GM23338 (cell line): ENCODE measurements at places on chromosomes 5 and 9. TPM values are rescaled to one million over a fixed set of nuclear protein-coding genes. Genes with fewer than 3 reads are reported as not detected.

CRHBP gene
- not detected in 2 replicates for total RNA-seq

ANKRD31 gene
- total RNA-seq = 0.16 and 0.59 TPM in 2 replicates

ORM2 gene
- total RNA-seq = 0.76 TPM in 1 of 2 replicates, not detected in the other

ADGRV1 gene
- 139 and 149 TPM in 2 replicates for total RNA-seq

CDC20B gene
- not detected in 2 replicates for total RNA-seq

BSPRY gene
- 6.6 and 7.7 TPM in 2 replicates for total RNA-seq

FAXDC2 gene
- 1.8 and 4.6 TPM in 2 replicates for total RNA-seq

RASGRF2 gene
- 15.0 and 19.2 TPM in 2 replicates for total RNA-seq

DNA sequence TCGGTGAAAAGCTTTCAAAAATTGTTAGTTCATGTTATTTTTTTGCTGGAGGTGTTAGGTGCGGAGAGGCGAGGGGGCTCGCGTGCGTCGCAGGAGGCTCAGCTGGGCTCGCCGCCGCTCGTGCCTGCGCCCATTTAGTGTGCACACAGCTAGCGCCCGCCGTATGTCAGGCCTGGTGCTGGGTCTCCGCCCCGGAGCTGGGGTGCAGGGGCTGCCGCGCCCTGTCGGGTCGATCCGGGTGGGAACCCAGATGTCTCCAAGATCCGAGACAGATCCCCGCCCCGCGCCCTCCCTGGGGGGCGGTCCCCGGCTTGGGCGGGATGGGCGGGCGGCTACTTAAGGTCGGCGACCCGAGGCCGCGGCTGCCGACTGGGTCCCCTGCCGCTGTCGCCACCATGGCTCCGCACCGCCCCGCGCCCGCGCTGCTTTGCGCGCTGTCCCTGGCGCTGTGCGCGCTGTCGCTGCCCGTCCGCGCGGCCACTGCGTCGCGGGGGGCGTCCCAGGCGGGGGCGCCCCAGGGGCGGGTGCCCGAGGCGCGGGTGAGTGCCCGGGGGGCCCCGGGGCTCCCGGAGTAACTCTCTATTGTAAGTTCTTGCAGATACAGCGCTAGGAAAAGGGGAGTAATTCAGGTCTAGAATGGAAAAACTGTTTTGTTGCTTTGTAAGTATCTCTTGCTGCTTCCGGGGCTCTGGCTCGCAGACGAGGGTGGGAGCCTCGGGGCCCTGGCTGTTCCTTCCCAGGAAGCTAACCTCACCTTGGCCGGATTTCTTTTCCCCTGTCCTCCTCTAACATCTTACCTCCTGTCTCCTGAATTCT lies 31.7 kb downstream of the GSN start:
- DNase-seq = peak; percentile 47

DNA sequence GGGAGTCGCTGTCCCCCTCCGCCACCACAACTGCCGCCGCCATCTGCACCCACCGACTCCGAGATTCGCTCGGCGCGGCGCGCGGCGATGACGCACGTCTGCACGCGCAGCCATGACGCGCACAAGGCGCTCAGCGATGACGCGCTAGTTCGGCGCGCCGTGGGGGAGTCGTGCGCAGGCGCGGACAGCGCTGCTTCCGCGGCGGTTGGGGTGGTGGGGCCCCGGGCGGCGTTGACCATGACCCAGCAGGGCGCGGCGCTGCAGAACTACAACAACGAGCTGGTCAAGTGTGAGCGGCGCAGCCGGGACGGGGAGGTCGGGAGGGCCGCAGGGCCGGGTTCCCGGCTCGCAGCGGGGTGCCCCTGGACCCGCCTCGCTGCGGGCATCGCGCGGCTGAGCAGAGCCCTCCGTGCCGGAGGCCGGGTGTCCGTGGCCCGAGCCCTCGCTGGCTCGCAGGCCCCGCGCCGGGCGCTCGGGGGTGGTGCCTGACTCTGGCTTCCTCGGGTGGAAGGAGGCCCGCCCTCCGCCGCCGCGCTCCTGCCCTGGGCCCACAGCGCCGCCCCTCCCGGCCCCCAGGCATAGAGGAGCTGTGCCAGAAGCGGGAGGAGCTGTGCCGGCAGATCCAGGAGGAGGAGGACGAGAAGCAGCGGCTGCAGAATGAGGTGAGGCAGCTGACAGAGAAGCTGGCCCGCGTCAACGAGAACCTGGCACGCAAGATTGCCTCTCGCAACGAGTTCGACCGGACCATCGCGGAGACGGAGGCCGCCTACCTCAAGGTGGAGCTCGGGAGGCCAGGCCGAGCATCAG lies at the start of the genes ANAPC2 and SSNA1:
TSS of gene ANAPC2 (minus strand) at position 71 of the 807 bp plus-strand sequence. CDS start at position 43, 28 bp downstream.
TSS of gene SSNA1 (plus strand) at position 187 of the 807 bp plus-strand sequence. CDS start at position 238, 51 bp downstream.
- DNase-seq = peak; percentile 90

GRCh38 chr9:4090491-4090890 lies 209.4 kb downstream of the GLIS3 start:
- DNase-seq = peak; percentile 25

DNA sequence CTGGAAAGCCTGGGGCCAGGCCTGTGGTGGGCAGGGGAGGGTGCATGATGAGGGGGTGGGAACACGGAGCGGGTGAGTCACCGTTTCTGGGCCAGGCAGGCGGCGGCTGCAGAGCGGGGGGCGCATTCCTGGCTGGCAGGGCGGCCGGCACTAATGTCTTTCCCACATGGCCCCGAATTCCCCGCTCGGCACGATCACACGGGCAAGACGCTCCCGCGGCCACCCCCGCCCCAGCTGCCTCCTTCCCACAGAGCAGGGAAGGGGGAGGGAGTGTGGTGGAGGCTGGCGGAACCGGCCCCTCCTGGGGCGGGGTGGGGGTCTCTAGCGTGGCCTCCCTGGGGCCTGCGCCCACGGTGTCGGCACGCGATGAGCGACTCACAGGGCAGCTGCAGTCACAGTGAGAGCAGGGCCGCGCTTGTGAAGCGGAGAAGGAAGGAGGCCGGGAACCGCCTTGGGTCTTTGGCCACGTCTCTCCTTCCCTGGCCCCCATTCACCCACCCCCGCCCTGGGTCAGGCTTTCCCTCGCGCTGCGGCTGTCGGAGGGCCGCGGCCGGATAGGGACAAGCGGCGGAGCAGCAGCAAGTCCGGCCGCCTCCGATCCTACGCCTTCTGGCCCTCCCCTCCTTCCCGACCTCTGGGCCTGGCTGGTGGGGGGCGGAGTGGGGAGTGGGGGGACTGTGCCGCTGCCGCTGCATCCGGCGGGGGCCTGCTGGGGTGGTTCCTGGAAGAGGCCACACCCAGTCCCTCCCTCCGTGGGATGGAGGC lies 48.9 kb downstream of the CXXC5 start:
- peak; percentile 87 for DNase-seq

DNA sequence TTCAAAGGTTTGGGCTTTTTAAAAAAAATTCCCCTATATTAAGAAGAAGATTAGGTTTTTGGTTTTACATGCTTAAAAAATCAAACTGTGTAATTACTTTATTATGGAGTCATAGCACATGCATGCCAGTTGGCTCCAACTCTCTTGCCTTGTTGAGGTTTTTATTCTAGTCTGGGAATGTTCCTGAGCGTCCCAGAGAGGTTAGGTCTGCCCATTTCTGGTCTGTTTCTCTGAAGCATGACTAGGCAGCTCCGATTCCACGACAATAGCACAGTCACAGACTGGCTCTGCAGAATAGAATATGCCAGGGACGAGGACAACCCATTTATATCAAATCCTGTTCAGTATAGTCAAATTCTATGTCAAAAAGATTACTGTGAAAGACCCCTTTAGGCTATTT lies 217.0 kb downstream of the PCSK5 start:
- DNase-seq = no peak

- no peak for DNase-seq
These were observed 11.5 kb upstream of the ABO start for GRCh38 chr9:133286523-133286922.

GRCh38 chr9:133979273-133979920 lies 12.7 kb downstream of the VAV2 start:
- peak; percentile 5 for DNase-seq

DNA sequence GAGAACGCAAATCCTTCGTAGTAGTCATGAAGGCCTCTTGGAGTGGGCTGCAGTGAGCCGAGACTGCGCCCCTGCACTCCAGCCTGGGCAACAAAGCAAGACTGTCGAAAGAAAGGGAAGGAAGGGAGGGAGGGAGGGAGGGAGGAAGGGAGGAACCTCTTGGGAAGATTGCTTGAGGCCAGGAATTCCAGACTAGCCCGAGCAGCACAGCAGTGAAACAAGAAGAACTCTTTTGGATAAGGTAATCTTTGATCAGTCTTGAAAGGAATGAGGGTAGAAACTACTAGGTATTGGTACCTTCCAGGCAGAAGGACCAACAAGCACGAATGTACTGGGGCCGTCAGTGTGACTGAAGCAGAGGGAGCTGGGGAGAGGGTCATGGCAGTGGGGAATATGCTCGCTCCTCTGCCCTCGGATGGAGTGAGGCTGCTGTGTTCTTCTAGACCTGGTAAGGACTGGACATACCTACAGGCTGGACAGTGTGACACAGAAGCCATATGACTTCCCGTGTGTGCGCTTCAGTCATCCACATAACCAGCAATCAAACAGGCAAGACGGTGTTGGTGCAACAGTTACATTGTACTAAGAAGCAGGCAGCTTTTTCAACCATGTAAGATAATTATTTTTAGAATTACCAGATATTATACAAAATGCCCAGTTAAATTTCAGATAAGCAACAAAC lies 45.2 kb downstream of the P4HA2 start:
- DNase-seq = peak; percentile 18

DNA sequence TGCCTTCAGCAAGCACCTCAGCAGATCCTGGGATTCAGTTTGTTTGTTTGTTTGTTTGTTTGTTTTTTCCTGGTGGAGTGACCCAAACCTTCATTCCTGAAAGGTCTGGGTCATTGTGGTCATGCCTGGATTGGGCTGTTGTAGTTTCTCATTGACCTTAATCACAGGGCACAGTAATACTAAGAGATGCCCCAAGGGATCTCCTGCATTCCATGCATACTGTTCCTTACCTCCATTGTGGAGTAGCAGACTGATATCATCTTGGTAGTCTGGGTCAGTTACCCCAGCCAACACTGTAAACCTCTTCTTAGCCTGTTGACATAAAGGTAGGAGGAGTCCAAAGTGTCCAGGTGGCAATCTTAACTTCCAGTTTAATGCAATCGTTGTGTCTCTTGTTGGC lies 1466.7 kb upstream of the CDH9 start:
- DNase-seq = no peak

GRCh38 chr5:10567121-10567591 lies 3.3 kb downstream of the ANKRD33B start:
- DNase-seq = no peak

- no peak for DNase-seq
These were observed 332.4 kb upstream of the EFNA5 start for GRCh38 chr5:108003178-108003577.

DNA sequence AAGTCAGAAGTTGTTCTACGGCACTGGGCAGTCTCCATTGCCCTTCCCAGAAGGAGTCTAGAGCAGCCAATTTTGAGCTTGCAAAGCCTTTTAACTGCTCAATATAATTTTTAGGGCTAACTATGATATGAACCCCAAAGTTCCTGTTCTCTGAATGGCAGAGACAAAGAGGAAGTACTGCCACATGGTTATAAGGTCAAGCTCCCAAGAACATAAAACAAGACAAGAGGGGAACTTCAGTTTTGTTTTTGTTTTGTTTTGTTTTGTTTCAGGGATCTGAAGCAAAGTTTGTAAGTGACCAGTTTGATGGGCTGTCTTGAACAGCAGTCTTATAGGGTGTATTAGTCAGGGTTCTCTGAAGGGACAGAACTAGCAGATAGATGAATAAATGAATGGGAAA lies 11.9 kb upstream of the SMC2 start:
- no peak for DNase-seq

DNA sequence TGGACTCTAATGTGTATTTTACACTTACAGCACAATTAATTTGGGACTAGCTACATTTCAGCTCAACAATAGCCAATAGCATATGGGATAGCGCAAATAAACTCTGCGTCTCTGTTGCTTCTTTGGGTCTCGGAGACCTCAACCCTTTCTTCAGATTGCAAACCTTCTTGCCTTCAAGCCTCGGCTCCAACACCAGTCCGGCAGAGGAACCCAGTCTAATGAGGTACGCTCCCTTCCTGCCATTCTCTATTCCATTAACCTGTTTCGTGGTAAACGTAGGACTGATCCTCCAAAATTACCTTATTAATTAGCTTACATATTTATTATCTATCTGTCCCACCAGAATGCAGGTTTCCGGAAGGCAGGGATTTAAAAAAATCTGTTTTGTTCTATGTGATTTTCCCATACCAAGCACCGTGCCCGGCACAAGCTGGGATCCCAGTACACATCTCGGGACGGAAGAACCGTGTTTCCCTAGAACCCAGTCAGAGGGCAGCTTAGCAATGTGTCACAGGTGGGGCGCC lies 525 bp upstream of the DAPK1 start:
- peak; percentile 64 for DNase-seq

- DNase-seq = peak; percentile 81
These were observed 42.8 kb downstream of the SNX30 start for GRCh38 chr9:112793213-112793810.

DNA sequence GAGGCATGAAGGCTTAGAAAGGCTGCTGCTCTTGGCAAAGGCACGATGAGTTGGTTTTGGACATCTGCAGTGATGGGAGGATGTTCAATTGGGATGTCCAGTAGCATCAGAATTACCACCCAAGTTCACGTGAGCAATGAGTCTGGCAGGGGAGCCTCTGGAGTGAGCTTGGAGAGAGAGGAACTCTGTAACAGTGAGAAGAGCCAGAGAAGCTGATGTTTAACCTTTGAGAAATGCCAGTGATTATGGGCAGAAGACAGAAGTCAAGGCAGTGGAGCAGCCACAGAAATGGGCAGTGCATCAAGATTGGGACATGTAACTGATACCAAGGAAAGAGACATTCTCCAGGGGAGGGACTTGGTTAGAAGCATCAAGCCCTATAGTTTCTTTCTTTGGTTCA lies 39.8 kb downstream of the SEC61B start:
- DNase-seq = no peak

- DNase-seq = no peak
These were observed 252.5 kb downstream of the SLIT3 start for GRCh38 chr5:169048181-169049125.

- no peak for DNase-seq
These were observed 1.1 kb upstream of the PFDN1 start for GRCh38 chr5:140303966-140304365.

DNA sequence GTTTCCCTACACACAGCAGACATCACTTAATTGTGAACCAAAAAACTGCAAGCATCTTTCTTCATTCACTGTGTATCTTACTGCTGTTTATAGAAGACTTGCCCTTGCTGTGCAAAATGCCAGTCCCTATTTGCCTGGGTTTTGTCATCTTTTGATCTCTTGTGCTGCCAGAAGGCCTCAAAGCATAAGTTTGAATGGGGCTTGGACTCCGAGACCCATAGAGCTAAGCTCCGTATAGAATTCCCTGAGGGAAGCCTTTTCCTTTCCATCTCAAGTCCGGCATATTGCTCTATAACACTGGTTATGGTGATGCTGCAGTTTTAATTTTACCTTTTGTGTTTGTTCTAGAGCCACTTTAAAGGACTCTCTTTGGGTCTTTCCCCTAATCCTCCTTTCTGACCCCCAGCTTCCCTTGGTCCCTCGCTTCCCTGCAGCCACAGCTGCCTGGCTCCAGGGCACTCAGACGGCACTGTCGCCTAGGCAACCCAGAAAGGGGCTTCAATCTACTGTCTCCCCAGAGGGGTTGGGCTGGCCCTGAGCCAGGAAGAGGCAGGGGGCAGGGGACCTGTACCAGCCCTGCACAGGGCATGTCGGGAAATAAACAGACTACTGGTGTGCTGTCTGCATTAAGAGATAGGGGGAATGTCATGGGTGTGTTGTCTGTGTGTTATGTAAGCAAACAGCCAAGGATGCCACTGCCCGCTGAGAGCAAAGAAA lies 73.4 kb upstream of the MELK start:
- DNase-seq = peak; percentile 44
